ENCODE measurements at places on chromosomes 3 and 15.

DNA sequence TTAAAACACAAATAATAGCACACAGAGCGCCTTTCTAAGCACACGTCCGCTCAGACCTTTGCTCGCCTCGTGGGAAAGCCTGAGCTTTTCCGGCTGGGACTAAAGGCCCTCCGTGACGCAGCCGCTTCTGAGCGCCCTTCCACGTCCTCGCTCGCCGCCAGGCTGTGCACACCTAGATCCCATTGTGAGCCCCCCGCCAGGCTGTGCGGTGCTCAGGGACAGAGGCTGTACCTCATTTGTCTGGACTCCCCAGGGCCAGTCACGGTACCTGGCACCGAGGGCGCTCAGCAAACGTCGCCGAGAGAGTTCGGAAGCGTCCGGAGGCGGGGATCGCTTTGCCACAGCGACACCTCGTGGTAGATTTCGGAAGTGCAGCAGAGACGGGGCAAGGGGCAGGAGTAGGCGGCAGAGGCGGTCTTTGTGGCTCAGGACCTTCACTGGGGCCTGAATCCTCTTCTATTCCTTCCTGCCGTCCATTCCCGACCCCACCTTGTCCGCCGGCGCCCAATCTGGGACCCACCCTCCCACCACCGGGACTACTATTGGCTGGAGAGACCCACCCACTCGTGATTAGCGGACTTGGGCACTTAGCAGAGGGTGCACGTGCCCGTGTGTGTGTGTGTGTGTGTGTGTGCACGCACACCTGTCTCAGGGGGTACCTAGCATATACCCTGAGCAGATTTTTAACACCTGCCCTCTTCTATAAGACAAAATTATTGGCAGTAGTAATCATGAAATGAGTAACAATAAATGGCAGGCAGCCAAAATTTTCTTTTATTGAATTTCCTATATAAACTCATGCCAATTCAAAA is 65.6 kb downstream of the RHCG start:
- DNase-seq = peak; percentile 70

- DNase-seq = peak; percentile 83
Observed at GRCh38 chr3:107221856-107222255, 155.4 kb upstream of the CCDC54 start.

GRCh38 chr3:14467814-14468620 is 65.6 kb downstream of the SLC6A6 start:
- DNase-seq = peak; percentile 47

DNA sequence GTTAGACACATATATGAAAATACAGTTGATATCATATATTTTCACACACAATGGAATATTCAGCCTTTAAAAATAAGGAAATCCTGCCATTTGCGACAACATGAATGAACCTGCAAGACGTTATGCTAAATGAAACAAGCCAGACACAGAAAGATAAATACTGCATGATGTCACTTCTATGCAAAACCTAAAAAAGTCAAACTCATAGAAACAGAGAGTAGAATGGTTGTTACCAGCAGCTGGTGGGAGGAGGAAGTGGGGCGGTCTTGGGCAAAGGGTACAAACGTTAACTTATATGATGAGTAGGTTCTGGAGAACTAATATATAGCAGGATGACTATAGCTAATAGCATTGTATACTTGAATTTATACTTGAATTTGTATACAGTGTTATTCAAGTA is 213.2 kb upstream of the NR2F2 start:
- no peak for DNase-seq

GRCh38 chr3:114878114-114878839 is 268.8 kb downstream of the ZBTB20 start:
- DNase-seq = peak; percentile 79

GRCh38 chr3:118550556-118550955 is 484.1 kb downstream of the IGSF11 start:
- no peak for DNase-seq

- DNase-seq = no peak
Observed at GRCh38 chr15:71699977-71700376, 110.4 kb upstream of the NR2E3 start.

- peak; percentile 43 for DNase-seq
Observed at GRCh38 chr3:48716508-48716981, 476 bp downstream of the IP6K2 start.

- no peak for DNase-seq
Observed at GRCh38 chr3:187072102-187072501, 67.2 kb downstream of the RPL39L start.

- DNase-seq = no peak
Observed at GRCh38 chr3:9091486-9092235, 128.4 kb upstream of the RAD18 start.

GRCh38 chr3:13420831-13421765 is 976 bp upstream of the NUP210 start:
- DNase-seq = no peak

DNA sequence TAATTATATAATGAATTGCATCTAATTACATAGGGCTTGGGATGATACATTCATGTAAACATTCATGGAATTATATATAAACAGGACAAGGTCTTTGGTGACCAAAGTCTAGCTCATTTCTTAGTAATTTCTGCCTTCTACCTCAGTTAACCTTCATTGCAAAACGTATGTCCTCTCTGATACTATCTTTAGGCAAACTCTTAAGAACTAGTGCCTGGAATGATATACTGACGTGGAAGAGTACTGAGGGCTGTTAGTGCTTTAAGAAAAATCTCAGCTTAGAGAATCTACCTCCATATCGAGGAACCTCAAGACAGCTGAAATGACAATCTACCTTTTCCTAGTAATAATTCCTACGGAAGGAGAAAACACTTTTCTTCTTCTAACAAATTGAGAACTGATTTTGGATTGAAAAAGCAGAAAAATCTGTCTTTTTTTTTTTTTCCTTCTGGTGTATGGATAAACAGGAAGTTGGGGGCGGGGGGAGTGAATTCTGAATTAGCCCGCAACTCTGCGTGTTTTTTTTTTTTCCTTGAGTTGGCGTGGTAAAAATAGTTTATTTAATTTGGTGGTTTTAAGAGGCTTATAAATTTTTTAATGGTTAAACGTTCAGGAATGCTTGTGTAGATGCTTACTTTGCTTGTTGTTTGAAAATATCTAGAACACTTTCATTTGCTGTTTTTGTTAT is 43.2 kb downstream of the RARB start:
- peak; percentile 37 for DNase-seq

DNA sequence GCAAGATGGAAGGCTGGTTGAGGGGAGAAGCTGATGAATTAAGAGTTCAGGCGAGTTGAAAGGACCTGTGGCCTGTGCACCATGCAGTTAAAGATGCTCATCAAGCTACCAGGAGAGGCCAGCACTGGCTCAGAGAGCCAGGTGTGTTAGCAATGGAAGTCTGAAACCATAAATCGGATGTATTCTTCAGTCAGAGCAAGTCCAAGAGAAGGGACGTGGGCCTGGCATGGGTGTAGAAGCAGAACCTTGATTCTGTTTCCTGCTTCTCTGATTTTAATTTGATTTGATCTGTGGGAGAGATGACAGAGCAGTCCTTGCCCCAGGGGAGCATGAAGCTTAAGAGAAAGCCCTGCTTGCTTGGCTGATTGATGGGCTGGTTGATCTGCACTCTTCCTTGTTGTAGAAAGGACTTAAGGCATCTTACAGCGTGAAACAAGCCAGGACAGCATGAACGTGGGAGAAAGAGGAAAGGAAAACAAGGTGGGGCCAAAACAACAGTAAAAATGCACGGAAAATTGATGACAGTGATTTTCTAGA is 10.9 kb downstream of the TM6SF1 start:
- DNase-seq = no peak

DNA sequence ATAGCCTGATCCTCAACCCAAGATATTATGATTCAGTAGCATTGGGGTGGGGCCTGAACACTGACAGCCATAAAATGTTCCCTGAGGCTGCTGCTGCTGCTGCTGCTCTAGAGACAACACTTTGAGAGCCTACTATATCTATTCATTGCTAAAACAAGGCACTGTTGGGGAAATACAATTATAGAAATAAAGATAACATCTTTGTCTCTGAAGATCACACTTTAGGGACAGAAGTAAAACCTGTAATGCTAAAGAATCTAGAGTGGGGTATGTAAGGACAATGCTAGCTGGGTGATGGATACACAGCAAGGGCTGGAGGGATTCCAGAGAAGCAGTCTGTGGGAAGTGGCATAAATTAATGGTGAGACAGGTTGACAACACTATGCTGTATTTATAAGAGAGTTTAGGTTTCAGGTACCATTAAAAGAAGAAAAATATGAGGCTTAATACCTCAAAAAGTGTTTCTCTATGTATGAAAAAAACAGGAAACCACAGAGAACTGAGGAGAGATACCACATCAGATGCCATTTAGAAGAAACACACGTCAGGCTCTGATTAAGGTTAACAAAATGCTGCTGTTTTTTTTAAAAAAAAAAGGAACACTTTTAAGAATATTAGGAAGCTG is 115.9 kb downstream of the CBLB start:
- peak; percentile 44 for DNase-seq

- DNase-seq = peak; percentile 33
Observed at GRCh38 chr15:78353093-78353492, 12.9 kb downstream of the CRABP1 start.

- peak; percentile 82 for DNase-seq
Observed at GRCh38 chr3:58058361-58059263, 50.4 kb downstream of the FLNB start.

DNA sequence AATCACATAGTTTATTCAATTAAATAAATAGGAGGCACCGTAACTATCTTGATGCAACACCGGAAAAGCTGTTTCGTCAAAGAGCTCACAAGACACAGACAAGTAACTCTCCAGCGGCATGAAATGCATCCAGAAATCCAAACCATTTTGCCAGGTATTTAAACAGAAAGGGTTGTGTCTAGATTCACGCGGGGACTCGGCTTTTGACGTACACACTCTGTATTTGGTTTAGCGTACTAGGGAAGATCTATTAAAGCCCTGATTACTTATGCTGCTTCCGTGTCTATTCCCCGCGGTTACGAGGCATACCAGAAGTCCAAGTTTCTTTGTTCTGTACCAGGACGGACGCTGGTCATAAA is 718 bp downstream of the BNIP2 start:
- peak; percentile 62 for DNase-seq

DNA sequence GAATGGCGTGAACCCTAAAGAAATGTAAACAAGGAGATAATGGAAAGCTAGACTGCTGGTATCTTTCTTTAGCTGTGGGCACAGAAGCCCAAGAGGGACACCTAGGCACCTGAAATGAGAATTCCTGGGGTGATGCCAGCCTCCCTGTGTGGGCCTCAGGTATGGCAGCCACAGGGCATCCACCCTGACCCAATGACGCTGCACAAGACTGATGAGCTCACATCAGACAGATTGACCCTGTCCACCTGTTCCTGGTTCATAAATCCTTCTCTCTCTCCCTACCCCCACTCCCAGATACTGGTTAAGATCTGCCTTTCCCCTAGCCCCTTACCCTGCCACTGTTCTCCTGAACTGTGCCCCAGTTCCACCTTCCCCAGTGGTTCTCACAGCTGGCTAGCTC is 1.5 kb downstream of the GLB1 start:
- no peak for DNase-seq

DNA sequence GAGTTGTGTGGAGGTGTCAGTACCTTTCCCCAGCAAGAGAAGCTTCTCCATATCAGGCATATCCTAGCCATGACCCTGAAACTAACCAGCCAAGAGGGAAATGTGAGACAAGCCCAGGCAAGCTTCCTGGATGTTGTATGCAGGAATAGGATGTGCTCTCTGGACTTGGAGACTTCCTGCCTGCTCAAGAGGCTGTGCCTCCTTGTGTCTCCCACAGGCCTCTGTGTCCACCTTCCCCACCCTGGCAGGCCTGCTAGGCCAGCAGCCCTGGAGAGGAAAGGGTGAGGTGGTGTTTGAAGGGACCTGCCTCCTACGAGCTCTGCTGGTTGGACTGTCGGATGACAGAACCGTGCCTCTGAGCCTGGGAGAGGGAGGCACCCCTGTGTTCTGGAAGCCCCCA is 2.1 kb upstream of the DYNLT2B start:
- no peak for DNase-seq

DNA sequence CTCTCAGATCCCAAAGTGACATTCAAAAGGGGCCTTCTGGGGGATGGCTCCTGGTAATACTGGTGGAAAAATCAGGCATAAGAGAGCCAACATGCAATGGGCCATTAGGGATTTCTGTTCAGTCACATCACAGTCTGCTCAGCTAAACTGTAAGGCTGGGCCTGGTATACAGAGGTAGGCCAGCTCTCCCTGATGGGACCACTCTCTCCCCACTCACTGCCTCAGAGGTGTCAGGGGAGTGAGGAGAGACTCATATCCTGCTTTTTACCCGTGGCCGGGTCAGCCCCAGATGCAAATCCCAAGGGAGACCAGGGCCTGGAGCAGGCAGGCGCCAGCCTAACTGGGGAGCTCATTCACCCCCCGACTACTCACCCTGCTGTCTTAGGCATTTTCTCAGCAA is 48.1 kb upstream of the TPM1 start:
- DNase-seq = no peak

DNA sequence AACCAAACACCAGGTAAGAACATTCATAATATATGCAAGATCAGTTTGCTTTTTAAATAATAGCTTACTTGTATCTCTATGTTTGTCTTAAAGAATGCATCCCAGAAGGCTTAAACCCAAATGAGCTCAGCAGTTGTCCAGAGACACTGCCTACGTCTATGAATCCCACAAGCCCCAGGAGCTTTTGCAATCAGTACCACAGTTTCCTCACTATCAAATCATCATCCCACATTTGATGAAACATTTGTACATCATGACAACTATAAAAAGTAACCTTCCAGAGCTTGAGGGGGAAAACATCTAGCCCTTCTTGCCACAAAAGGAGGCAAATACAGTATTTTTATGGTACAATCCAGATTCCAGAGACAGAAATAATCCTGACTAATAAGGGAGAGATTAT is 63.7 kb downstream of the ATP8B4 start:
- peak; percentile 4 for DNase-seq

DNA sequence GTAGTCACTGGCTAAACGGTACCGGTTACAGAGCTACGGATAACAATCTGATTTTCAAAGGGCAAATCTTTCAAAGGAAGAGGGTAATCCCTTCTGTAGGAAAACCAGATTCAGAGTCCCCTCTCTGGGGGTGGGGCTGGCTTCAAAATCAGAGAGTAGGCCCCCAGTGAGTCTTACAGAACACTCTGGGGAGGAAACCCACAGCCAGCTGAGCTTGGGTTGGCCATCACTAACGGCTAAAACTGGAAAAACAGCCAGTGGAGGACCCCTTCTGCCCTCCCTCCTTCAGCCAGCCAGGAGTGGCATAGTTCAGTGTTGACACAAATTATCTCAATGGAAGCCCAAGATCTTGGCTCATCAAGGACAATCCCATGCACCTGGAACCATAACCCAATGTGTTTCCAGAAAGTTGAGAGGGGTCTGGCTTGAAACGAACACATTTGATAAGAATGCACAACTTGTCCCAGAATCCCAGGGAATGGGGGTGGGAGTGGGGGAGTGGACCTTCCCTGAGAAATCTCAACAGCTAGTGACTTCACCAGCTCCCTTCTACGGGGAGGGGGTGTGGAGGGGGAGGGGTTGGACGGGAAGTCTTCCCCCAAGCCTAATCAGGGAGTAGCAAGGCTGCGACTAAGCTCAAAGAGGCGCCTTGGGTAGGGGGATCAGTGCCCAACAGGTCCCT is 1.0 kb downstream of the RASL12 start:
- DNase-seq = no peak

DNA sequence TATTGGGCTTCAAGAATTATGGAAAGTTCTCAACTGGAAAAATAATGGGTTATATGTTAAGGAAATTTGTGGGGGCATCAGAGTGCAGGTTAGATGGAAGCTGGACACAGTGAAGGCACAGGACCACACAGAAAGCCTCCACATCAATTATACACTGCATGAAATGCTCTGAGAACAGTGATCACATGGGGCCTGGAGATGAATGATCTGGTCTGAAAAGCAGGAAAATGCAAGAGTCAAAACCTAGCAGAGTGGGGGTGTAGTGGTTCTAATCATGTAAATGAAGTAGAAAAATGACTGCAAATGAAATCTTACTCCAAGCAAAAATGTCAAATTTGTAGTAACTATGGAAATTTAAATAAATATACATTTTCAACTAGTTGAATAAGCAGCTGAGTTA is 123.6 kb downstream of the TUSC7 start:
- DNase-seq = no peak

Measured in ELR (cell line).